ENCODE measurements at places on chromosomes 2 and 18.

DNA sequence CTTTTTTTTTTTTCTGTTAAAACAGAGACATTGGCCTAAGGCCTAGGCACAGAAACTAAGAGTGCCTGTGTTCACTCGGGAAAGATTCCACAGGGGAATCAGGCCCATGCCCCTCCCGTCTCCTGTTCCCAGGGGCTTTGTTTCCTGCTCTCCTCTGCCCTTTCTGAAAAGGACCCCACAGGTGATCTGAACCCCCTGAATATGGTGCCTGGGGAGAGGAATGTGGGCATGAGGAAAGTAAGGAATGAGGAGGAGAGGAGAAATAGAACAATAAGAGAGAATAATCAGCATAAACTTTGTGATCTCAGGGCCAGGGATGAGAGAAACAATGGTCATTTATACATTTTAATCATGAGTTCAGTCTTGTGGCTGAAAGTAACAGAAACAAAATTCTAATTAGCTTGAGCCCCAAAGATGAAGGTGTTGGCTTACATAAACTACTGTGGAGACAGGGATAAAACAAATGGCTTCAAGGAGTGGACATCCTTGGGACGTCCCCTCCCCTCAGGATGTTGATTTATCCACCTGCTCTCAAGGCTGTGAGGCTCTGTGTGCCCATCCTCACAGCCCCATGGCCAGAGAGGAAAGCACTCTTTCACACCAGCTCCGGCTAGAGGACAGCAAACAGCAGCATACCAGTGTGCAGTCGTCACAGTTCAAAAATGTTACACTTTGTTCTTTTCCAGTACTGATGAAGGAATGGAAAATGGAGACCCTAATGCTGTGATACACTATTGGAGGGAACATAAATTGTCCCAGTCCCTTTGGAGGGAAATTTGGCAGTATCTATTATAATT lies 46.4 kb upstream of the MRPL33 start:
- no peak for DNase-seq

- DNase-seq = peak; percentile 95
Measured at GRCh38 chr2:28346587-28346986, 46.1 kb upstream of the FOSL2 start.

DNA sequence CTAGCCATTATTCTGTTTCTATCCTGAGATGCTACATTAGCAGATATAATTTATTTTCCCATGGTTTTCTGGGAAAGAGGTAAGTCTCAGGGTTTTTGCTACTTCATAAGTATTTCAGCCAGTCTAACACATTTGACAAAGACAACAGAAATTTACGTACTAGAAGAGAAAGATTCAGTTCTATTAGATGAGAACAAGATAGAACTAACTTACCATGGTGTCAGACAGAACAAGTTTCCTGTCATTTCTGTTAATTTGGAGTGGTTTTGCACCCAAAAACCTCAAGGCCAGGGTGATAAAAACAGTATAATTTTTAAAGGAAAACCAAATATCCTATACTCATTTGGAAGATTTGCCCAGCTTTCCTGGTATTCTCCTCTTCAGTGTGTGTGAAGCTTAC lies 15.6 kb downstream of the SLC4A5 start:
- no peak for DNase-seq

DNA sequence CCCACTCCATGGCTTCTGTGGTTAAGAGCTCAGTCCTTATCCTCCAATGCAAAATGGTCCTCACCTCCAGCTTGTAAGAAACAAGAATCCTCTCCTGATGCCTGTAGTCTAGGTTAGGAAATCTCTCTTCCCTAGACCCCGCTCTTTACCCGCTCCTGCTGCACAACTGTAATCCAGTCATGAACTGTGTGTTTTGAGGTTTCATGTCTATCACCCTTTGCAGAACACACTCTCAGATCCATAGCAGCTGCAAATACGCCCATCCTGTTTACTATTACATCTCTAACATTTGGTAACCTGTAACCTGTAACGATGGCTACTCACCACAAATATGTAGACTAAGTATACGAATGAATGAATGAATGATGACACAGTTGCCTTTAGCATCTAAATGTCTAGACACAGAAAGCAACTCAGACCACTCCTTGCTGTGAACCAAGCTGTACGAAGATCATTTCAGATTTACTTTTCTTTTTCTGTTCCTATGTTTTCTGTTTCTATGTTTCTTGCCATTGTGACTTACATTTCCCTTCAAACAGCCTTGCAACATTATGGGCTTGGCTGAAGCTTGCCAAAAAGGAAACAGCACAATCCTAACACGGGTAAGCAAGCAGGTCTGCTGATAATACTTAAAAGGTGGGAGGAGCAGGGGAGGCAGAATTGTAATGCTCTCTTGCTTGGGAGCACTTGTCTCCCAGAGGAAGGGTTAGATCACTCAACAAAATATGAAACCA lies 53.7 kb downstream of the EPHA4 start:
- no peak for DNase-seq

GRCh38 chr2:49146401-49146800 lies 7.9 kb downstream of the FSHR start:
- no peak for DNase-seq

GRCh38 chr18:384897-385296 lies 115.6 kb downstream of the COLEC12 start:
- DNase-seq = no peak

- no peak for DNase-seq
Measured at GRCh38 chr2:237712477-237713377, 85.3 kb downstream of the LRRFIP1 start.

DNA sequence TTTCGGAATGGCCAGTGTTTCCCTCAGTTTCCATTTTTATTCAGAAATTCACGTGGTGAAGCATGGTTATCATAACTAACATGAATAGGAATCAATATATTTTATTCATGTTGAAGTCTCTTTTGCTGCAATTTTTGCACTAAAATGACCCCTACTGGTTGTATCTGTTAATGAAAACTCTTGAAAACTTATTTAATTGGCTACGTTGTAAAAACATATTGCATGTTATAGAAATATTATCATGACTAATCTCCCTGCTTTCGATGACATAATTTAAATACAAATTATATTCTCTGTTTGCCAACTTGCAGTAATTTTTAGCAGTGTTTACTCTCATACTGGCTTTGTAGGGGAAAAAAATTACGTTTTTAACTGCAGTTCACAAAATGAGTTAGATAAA lies 3.5 kb downstream of the CRIM1 start:
- DNase-seq = peak; percentile 45

DNA sequence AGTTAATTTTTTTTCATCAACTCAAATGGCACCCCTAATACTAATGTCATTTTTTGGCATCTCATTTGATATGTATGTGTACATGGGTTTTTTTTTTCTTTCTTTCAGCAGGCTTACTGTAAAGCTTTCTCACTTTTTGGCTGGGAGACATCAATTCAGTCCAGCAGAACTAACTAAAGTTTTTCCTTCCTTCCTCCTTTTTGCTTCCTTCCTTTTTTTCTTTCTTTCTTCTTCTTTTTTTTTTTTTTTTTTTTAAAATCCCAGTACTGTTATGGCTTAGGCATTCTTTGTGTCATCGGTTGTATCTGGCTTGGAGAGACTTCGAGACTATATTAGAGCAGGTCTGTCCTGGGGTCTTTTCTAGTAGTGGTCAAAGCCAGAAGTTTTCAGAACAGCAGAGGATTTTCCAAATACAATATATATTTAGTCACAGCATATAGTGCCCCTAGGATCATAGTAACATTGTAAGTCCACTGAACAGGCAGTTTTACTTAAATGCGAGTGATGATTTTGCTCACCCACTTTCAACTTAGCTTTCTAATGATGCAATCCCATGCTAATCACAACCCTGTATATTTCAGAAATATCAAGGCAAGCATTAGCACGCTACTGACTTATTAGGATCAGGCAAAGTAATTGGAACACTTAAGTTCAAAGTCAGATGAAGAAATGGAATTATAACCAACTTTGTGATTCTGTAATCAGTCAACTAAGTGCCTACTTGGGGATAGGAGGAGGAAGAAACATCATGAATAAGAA lies 4.0 kb downstream of the KLHL29 start:
- no peak for DNase-seq

- no peak for DNase-seq
Measured at GRCh38 chr18:43964666-43965065, 687.4 kb upstream of the SYT4 start.

DNA sequence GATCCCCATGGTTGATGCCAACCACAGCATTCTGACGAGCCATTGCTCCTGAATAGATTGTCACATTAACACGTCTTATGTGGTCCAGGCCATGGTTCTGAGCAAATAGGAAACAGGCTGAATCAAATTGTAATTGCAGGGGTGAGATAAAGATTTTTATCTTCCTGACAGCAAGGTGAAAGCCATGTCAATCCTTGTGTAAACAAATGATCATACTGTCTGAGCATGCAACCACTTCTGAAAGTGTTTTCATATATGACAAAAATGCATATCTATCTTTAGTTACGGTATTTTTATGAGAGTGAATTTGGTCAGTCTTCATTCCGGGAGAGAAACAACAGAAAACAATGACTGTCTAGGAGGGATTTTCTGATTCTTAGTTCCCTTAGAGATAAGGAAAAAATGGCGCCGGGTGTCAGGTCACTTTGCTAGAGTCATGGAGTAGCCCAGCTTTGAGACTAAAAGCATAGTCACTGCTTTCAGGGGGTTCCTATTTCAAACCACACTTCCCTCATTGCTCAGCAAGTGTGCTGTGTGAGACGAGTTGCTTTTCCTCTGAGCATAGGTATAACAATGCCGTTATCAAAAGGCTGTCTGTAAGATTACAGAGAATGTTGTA lies 958.9 kb downstream of the DCDC2C start:
- no peak for DNase-seq

DNA sequence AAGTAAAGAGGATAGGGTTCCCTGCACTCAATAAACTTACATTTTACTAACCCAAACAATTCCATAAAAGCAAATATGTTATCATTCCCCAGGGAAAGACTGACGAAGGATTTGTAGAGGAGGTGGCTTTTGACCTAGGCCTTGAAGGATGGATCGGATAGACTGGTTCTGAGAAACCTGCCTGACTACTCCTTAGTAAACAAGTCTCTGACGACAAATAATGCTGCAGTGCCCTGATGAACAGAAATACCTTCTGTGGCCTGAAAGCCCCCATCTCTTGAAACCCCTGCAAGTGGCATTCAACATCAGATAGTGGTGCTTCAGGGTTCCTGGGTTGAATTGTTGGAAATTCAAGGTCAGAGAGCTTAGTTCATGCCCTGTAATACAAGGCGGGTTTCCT lies 19.2 kb downstream of the PRKCE start:
- DNase-seq = no peak

DNA sequence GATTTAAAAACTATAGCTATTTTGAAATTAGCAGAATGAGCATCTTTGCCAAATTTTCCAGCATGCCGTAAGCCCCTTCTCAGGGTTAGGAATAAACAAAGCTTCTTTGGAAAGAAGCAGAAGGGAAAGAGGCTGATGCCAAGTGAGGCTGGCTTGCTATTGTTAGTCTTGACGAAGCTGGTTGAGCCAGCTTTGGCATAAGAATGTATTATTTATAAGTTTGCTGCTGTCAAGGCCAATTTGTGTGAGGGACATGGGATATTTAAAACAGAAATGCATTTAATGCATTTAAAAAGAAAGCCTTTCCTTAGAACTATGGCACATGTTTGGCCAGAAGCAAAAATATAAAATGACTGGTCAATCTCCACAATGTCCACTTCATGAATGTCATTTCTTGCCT lies 52.5 kb upstream of the TTN start:
- DNase-seq = no peak

DNA sequence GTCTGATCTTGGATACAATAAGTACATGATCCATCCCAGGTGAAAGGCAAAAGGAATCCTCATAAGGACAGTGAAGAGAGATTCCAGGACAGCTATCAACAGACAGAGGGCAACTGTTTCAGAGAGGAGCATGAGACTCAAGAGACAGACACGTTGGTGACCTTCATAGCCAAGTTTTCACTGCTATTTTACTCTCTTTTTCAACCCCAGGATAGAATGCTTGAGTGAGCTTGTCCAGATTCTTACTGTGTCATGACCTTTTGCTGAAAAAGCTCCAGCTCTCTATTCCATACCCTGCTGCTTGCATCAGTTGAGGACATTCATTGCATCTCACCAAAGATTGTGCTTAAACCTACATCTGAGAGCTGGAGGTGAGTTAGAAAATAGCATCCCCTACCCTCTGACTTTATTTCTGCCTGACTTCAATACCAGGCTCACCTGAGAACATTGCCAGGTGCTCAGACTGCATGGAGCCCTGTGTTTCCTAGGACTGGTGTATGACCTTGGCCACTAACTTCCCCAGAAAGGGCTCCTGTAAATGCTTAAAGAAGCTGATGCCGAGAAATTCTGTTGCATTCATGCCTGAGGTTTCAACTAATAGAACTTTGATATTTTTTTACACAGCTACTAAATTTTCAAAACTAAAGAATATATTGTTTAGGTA lies 70.4 kb upstream of the TMEM17 start:
- DNase-seq = no peak

GRCh38 chr2:217038001-217038400 lies 178.1 kb upstream of the TNP1 start:
- DNase-seq = no peak

DNA sequence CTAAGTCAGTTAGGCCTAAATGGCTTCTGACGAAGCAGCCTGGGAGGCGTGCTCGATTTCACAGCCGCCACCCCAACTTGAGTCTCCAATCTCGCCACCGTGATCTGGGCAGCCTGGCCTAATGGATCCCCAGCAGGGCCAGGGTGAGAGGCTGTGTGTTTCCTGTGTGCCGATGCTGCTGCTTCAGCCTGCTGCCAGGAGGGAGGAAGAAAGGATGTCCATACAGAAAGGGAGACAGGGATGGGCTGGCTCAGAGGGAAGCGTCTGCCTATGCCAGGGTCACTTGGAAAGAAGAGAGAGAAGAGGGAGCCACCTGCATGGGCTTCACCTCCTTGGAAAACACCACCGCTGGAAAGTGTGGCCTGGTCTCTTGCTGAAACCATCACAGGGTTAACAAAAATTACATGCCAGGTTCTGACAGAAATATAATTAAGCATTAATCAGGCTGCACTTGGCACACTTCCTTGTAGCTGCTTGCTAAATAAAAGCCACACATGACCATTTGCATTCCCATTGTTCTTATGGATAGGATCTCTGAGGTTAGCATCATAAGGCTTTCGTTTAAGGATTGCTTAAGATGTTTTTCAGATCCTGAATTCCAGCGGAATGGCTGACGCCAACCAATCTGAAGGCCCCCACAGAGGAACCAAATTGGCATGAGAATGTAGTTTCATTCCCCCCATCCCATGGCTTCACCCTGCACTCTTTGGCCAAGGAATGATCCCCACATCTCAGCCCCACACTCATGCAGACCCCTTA lies 108.8 kb upstream of the SLC1A4 start:
- DNase-seq = no peak

DNA sequence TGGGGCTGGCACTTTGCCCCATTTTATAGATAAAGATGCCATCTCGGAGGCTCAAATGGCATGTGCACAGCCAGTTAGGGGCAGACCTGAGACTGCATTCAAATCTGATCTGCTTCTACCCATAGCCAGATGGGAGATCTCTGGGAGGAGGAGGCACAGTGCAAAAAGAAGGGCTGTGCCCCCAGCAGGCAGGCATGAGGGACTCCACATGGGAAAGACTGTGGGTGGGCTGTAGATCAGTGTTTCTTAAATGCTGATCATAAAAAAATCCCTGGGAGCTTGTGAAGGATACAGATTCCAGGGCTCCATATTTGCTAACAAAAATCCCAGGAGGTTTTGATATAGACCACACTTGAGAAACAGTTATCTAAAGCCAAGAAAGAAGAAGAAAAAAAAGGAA lies 15.2 kb downstream of the PAX8 start:
- DNase-seq = peak; percentile 47

Data from NCI-H524 (cell line).